ENCODE measurements at places on chromosomes 12 and 14.
A peak's percentile ranks its signal among the peaks of the same experiment; 100 is the strongest.

DNA sequence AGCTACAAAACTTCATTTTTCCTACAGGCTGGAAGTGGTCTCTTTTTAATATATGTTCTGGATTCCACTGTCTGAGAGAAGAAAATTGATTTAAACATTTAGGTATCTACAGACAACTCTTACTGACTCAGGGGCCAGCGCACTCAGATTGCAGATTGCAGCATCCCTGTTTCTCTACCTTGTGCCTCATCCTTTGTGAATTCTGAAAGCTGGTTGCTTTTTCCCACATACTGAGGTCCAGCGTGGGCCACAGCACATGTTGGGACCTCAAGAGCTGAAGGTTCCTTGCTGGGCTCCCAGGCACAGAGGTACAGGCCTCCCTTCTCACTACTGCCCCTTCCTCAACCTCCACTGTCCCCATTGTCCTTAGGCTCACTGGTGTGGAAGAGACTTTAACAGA, 101.7 kb upstream of the CCDC175 start:
- no peak for DNase-seq

DNA sequence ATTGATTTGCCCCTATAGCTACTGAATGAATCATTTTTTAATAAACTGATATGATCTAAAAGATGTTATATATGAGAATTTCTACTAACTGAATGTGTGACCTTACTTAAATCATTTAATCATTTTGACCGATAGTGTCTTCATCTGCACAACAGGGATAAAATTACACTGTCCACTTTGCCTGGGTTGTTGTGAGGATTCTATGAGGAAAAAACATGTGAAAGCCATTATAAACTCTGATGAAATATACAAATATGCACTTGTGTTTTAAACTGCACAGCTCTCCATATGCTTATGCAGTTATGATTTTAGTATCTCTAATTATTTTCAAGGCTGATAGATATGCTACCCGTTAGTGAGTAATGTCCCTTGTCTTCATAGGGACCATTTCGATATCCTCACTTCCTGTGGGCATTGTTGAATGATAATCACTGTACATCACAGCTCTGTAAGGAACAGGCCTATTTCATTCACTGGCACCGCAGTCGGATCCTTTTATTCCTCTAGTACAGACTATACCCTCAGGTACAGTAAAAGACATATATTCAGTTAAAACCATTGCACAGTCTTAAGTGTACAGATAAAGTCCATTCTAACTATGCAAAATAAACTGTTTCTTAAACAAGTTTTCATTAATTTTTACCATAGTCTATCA, 88.7 kb upstream of the RAP1B start:
- no peak for DNase-seq

DNA sequence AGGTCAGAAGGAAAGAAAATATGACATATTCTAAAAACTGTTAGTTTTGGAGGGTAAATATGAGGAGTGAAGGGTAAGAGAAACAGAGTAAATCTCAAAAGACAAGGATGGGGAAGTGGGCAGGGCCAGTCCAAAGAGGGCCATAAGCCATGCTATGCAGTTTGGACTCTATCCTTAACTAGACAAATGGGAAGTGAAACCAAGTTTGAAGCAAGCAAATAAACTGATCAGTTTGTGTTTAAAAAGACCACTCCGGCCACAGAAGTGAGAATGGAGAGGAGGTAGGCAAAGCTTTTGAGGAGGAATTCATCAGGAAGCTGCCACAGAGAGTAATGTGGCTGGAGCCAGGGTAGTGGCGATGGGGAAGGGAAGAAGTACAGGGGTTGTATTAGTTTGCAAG, 37.5 kb upstream of the DAAM1 start:
- DNase-seq, result no peak

- no peak for DNase-seq
These were observed 56.5 kb downstream of the HECTD4 start for GRCh38 chr12:112325622-112326207.

DNA sequence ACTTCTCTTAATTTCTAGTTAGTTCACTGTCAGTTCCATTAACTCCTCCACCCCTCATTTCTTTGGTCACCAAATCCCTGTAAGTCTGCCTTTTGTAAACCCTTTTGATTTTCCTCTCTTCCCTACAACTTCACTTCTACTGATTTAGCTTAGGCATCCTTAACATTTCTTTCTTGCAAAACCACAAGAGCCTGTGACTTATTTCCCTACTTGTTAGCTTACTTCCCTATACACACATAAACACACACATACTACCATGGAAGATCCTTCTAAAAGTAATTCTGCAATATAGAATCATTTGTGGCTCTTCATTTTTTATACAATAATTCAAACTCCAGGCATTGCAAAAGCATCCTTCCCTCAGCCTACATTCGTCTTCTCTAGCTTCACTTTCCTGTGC, 494.3 kb upstream of the USP15 start:
- DNase-seq, result no peak

DNA sequence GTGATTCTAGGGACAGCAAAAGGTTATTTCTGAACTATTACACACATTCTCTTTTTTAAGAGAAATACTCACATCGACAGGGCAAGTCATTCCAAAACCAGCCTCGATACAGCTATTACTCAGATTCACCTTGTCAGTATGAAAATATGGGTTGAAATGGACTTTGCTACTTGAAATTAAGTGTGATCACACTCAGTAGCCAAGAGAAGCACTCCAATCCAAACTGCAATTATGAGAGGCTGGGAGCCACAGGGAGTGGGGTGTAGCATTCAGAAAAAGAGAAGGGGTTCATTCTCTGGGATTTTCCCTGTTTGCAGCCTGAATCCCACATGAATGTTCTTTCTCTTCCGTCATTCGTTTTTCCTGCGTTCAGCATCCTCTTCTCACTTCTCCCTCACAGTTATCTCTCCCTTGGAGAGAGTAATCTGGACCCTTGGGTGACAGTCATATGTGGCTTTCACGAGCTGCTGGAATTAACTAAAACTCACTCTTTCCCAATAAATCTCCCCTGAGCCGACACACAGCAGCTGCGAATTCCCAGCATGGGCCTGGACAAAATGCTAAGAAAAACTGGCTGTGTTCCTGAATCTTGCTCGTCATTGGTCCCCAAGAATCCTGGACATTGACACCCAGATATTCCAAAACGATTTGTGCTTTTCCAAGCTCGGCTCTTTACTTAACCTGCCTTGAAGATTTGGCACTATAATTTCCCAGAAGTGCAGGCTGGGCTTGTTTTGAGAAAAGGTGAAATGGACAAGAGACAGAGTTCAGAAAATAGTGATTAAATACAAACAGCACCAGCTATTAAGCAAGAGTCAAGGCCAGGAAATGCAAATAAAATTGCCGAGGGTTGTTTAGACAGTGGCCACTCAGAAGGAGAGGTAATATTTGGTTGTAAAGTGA, 199.5 kb upstream of the PLEKHG7 start:
- no peak for DNase-seq

GRCh38 chr12:66482351-66483203, 180.3 kb downstream of the HELB start:
- no peak for DNase-seq

- DNase-seq, result no peak
These were observed 94.2 kb downstream of the DDX51 start for GRCh38 chr12:132049876-132050275.

DNA sequence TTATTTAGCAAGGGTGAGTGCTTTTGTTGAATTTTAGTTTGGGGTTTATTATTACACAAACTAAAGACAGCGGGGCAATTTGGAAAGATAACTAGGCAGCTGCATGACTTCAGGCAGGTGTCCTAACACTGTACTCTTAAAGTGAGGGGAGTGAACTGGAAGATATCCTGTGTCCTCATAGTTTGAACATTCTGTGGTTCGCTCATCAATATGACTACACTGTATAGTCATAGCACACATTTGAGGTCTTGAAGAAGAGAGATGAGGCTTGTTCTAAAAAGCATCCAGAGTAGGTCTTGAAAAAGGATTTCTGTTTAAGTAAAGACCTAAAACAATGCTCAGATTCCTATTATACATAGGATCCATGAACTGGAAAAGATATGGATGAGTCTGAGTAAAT, 1.7 kb upstream of the MAP3K9 start:
- DNase-seq, result no peak

DNA sequence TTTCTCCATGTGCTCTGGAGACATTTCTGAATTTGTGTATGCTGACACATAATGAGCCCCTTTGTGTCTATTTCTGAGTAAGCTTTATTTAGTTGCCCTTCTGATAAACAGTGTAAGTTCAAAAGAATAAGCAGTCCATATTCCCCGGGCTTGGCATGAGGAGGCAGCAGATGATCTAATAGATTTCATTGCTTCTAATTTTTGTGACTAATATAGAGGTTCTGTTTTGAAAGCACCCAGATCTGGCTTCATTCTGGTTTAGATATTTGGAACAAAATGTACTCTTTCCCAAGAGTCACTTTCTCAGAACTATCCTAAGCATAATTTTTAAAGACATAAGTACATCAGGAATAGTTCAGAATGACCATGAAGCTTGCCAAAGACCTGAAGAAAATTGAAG, 290.9 kb downstream of the BTG1 start:
- DNase-seq, result no peak

GRCh38 chr12:51341251-51342007, 5.0 kb downstream of the CELA1 start:
- peak; percentile 92 for DNase-seq

DNA sequence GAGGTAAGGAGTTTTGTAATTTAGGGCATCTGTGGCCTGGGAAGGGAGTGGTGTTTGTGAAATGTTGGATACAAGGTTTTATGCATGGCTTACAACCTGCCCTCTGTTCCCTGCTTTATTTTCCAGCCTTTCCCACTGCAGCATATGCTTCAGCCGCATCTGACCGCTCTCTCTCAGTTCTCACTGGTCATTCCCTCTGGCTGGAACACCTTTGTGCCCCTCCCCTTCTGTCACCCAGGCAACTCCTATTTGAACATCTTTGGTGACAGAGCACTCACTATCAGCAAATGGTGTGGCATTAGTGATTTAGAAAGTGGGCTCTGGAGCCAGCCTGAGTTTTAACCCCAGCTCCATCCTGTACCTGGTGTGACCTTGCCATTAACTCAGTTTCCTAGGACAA, 47.5 kb upstream of the SMCO2 start:
- no peak for DNase-seq

- DNase-seq, result no peak
These were observed 66.5 kb downstream of the PLEKHG7 start for GRCh38 chr12:92769124-92769901.

- DNase-seq, result no peak
These were observed 50.5 kb downstream of the SAMD4A start for GRCh38 chr14:54617467-54617866.

DNA sequence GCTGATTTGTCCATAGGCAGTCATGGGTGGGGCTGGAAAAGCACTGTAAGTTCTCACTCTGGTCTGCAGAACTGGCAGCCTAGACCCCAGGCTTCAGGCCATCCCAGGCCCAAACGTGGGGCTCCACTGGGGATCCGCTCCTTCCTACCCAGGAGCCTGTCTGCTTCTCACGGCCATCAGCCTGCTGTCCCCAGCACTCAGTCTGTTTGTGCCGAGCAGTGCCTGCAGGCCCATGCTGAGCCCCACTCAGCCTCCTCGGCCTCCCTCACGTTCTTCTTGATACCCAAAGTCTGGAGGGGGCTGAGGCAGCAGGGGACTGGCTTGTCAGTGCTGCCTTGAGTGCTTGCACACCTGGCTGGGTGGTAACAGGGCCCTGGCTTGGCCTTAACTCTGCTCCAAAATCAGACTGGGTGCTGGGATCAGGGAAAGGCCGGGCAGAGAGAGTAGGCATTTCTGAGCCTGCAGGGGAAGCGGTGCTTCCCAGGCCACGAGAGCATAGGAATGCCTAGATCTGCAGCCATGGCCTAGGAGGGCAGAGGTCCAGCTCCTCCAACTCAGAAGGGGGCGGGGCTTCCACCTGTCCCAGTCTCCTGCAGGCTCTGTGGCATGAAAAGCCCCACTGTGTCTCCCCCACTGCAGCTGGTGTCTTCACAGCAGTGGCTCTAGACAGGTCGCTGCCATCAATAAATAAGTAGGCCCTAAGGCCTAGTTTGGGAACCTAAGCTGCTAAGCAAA, 772.4 kb upstream of the FBXO33 start:
- DNase-seq, result no peak

GRCh38 chr12:76549131-76549530, 10.4 kb downstream of the OSBPL8 start:
- no peak for DNase-seq

DNA sequence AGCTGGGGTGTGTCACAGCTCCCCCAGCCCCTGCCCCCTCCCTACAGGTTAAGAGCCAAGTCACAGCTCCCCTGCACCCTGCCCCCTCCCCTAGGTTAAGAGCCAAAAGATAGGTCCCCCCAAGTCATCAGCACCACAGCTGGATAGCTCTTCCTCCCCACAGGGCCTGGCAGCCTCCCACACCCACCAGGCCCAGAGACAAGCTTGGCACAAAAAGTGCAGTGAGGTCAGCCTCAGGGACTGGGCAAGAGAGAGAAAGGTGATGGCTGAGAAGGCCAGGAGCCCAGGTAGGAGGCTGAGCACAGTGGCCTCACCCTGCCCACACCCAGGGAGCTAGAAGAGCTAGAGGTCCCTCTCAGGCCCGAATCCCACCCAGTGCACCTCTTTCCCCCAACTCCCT, 8.7 kb downstream of the ITGA7 start:
- no peak for DNase-seq

DNA sequence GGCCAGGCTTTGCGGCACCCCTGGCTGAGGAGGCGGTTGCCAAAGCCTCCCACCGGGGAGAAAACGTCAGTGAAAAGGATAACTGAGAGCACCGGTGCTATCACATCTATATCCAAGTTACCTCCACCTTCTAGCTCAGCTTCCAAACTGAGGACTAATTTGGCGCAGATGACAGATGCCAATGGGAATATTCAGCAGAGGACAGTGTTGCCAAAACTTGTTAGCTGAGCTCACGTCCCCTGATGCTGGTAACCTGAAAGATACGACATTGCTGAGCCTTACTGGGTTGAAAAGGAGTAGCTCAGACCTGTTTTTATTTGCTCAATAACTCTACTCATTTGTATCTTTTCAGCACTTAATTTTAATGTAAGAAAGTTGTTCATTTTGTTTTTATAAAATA, 9.9 kb downstream of the DYRK2 start:
- no peak for DNase-seq
